ENCODE measurements at places on chromosomes 3 and 15.

DNA sequence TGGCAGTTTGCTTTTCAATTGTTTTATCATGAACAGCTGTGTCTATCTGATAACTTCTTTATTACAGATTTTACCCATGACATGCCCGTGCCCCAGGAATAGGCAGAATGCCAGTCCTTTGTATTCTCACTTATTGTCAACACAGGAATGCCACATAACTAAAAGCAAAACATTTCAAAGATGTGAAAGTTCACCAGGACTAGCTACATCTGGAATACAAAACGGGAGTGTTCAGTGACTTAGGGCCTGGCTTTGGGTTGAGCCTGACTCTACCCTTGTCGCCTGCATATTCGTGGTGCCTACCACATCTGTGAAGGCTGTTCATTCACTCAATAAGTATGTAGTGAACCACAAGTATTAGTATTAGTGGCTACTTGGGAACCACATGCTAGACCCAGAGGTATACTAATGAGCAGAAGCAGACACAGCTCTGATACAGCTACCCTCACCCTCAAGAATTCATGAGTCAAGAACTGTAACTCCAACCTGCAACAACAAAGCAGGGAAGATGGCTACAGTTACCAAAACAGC is 2.9 kb downstream of the TNFSF10 start:
- DNase-seq = peak; percentile 68

DNA sequence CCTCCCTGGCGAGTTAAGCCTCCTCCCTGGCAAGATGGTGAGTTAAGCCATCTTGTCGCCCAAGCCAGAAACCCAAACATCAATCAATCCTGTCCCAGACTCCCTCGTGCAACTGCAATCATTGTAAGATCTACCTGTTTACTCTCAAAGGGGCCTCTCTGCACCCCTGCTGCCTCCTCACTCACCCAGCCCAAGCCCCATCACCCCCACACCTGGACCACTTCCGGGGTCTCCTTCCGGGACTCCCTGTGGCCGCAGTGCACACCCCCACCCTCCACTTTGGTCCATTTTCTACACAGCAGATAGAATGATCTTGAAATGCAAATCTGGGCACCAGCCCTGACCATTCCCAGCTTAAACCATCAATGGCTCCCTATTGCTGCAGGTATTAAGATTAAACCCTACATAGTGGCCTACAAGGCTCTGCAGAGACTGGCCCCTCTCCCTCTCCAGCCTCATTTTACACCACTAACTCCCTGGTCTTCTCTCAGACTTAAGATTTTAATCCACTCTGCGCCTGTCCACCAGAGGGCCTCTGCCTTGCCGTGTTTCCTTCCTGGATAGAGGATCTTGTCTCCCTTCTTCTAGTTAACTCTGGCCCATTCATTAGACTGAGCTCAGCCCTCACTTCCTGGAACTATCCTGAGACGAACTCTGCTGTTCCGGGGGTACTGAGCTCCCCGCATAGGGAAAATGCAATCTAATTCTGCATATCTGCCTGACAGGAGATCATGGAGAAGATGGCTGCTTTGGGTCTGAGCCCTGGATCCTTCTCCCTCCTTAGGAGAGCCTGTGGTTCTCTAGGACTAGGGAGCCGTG is 41.9 kb upstream of the SLC6A1 start:
- peak; percentile 73 for DNase-seq

GRCh38 chr3:39910135-39910534 is 100.7 kb downstream of the MYRIP start:
- DNase-seq = no peak

- DNase-seq = no peak
Observed at GRCh38 chr3:102714567-102714966, 279.8 kb downstream of the ZPLD1 start.

GRCh38 chr3:43950775-43951174 is 260.0 kb downstream of the ABHD5 start:
- no peak for DNase-seq

All from AG20443 (cell line).